GM23248 (cell line): ENCODE measurements at places on chromosomes 11 and 22. TPM values are rescaled to one million over a fixed set of nuclear protein-coding genes. Genes with fewer than 3 reads are reported as not detected.
A peak's percentile ranks its signal among the peaks of the same experiment; 100 is the strongest.

- H3K4me1 ChIP-seq = peaks cover 33% of the 10 kb centered on the region
- no peak for DNase-seq
- H3K27ac ChIP-seq = no peak overlapping the region
- no peak overlapping the region for H3K4me3 ChIP-seq
Observed at GRCh38 chr11:12211331-12212065, 101.1 kb downstream of the MICAL2 start.

- H3K4me1 ChIP-seq = peaks cover 22% of the 10 kb centered on the region
- DNase-seq = peak; percentile 61
- no peaks in the 10 kb centered on the region for H3K27me3 ChIP-seq
- peak overlapping the region; percentile 69 for H3K27ac ChIP-seq
- H3K4me3 ChIP-seq = peak overlapping the region; percentile 64
- no peaks in the 10 kb centered on the region for H3K36me3 ChIP-seq
Observed at GRCh38 chr11:78350646-78351165, 66.9 kb downstream of the GAB2 start.

- H3K27ac ChIP-seq = no peak overlapping the region
- H3K4me3 ChIP-seq = no peak overlapping the region
- no peaks in the 10 kb centered on the region for H3K4me1 ChIP-seq
- no peaks in the 10 kb centered on the region for H3K36me3 ChIP-seq
- DNase-seq = no peak
Observed at GRCh38 chr22:22789233-22789921, 98.2 kb upstream of the IGLL5 start.

DNA sequence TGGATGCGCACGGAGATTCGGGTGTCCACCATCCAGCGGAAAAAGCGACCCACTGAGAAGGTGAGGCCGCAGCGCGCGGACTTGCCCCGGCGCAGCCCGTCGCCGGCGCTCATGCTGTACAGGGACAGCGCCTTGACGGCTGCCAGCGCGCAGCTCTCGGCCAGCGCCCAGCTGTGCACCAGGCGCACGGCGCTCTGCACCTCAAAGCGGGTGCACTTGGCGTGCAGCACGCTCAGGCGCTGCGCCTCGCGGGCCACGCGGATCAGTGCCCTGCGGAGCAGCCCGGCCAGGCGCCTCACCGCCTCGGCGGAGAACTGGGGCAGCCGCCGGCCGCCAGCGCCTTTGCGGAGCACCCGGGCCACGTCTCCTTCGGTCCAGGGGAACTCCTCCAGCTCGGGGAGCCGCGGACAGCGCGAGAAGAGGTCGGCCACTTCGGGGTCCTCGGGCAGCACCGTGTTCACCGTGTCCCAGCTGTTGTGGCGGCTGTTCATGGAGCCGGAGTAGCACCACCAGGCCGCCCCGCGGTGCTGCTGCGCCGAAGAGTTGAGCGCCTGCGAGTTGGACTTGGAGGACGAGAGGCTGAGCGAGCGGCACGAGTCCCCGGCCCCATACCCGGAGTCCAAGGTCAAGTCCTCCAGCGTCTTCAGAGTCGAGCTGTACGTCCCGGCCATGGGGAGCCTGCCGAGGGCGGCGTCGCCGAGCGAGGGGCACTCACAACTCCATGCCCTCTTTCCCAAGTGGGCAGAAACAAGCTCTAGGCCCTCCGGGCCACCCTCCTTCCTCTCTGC, 703 bp downstream of the ABTB2 start:
- H3K27me3 ChIP-seq = no peaks in the 10 kb centered on the region
- H3K4me1 ChIP-seq = peaks cover 16% of the 10 kb centered on the region
- H3K4me3 ChIP-seq = peak overlapping the region; percentile 87
- H3K27ac ChIP-seq = peak overlapping the region; percentile 32; the same call in 1 of the 2 replicates
- DNase-seq = peak; percentile 80

Gene SLC37A2
- polyA plus RNA-seq = 1.2 and 1.7 TPM in 2 replicates

DNA sequence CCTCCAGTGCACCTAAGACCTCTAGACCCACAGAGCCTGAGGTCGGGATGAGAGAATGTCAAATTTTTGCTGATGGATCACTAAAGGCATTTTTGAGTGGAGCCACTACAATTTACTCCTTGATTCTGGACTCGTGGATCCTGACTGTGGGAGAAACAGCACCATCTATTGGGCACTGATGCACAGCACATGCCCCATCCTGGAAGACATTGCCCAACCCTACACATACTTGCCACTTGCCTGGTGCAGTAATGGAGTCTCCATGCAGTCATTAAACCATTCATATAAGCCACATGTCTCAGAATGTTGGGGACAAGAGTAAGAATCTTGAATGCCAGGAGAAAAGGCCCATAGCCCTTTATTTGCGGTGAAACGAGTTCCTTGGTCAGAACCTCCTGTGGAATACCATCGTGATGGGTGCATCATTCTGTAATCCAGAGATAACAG, 103.9 kb downstream of the GGTLC2 start:
- H3K27me3 ChIP-seq = peaks cover 19% of the 10 kb centered on the region
- no peaks in the 10 kb centered on the region for H3K36me3 ChIP-seq
- H3K27ac ChIP-seq = no peak overlapping the region
- H3K4me1 ChIP-seq = no peaks in the 10 kb centered on the region; the same call in 1 of the 2 replicates
